ENCODE measurements at places on chromosomes 4 and X. TPM values are rescaled to one million over a fixed set of nuclear protein-coding genes. Genes with fewer than 3 reads are reported as not detected.
A peak's percentile ranks its signal among the peaks of the same experiment; 100 is the strongest.

DNA sequence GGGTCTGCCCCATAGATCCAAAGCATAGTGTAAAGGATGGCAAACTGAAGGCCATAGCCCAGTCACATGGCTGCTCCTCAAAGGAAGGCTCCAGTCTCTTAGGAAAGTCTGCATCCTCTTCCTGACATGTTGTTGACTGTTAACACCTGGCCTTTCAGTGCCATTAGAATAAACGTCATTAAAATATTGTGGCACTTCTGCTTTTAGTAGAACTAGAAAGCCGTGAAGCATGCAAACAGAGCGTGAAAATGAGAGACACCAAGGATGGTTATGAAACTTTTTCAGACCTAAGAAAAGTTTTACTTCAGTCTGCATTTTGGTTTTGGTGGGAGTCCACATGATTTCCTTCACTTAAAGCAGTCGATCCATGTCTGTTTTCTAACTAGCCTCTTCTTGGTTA lies 41.1 kb upstream of the AFF2 start:
- no peaks in the 10 kb centered on the region for H3K36me3 ChIP-seq
- H3K4me1 ChIP-seq = no peaks in the 10 kb centered on the region
- no peak for DNase-seq
- H3K27ac ChIP-seq = no peak overlapping the region

DNA sequence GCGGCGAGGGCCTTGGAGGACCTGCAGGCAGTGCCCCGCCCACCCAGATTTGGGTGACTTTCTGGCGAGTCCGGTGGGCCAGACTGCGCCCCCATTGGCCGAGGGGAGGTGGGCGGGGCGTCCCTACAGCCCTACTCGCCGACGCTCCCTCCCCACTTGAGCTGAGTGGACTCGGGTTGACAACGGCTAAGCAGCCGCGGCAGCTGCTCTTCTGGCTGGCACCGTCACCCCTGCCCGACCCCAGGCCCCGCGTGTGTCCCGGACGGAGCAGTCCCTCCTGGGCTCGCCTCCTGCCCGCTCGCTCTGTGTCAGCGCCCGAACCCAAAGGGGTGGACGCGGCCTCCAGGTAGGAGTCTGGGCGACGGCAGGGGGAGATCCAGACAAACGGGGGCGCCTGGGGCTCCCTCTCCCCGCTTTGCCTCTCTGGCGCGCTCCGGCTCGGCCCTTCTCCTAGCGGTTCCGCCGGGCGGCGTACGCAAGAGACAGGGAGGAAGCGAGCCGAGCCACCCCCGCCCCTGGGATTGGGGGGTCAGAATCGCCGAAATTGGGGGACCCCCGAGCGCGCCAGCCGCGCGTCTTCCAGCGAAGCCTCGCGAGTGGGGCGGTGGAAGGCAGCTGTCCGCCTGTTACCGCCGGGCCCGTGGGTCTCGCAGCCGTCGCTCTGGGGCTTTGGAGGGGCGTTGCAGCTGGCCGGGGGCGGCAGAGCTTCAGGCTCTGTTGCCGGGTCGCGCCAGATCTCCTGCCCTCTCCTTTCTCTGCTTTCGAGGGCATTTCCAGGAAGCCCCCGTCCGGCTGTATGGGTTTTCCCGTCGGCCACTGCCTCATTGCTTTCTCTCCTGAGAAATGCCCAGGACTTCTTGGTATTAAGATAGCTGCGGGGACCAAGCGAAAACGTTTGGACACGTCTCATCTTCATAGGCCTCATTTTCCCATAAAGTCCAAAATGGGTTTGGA lies 46.3 kb downstream of the STARD8 start:
- DNase-seq = no peak
- H3K36me3 ChIP-seq = no peaks in the 10 kb centered on the region
- peaks cover 10% of the 10 kb centered on the region for H3K4me1 ChIP-seq
- H3K4me3 ChIP-seq = peak overlapping the region; percentile 60
- peak overlapping the region; percentile 75 for H3K27ac ChIP-seq
- H3K27me3 ChIP-seq = no peaks in the 10 kb centered on the region

DNA sequence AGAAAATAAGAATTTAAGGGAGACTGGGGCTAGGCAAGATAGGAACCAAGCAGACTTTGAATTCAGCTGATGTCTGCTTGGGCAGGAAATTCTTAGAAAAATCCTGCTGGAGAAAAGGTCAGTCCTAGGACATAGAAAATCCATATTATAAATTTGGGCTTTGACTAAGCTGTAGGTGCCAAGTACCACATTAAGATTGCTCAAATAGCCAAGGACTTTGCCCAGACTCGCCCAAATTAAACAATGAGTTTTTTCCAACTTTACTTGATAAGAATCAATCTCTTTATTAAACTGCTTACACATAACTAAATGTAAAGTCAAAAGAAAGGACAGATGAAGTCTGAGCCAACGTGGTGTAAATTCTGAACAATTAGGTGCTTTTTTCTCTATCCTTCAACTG lies 95.4 kb downstream of the FUNDC1 start:
- H3K27me3 ChIP-seq = peaks cover 3% of the 10 kb centered on the region
- H3K4me3 ChIP-seq = no peak overlapping the region
- no peaks in the 10 kb centered on the region for H3K36me3 ChIP-seq
- no peak for DNase-seq
- no peaks in the 10 kb centered on the region for H3K4me1 ChIP-seq

- no peak for DNase-seq
- no peaks in the 10 kb centered on the region for H3K36me3 ChIP-seq
- H3K4me3 ChIP-seq = no peak overlapping the region
- no peak overlapping the region for H3K27ac ChIP-seq
- H3K27me3 ChIP-seq = no peaks in the 10 kb centered on the region
- H3K4me1 ChIP-seq = no peaks in the 10 kb centered on the region
Measured at GRCh38 chr4:177964061-177964460, 521.8 kb upstream of the AGA start.

GRCh38 chrX:698206-698605 lies 67.6 kb downstream of the SHOX start:
- no peaks in the 10 kb centered on the region for H3K27me3 ChIP-seq
- H3K27ac ChIP-seq = no peak overlapping the region
- no peak overlapping the region for H3K4me3 ChIP-seq

- no peak for DNase-seq
- no peaks in the 10 kb centered on the region for H3K36me3 ChIP-seq
- H3K27me3 ChIP-seq = no peaks in the 10 kb centered on the region
- H3K4me3 ChIP-seq = no peak overlapping the region
- H3K27ac ChIP-seq = no peak overlapping the region
- no peaks in the 10 kb centered on the region for H3K4me1 ChIP-seq
Measured at GRCh38 chrX:40855411-40855810, 120.1 kb upstream of the MED14 start.

DNA sequence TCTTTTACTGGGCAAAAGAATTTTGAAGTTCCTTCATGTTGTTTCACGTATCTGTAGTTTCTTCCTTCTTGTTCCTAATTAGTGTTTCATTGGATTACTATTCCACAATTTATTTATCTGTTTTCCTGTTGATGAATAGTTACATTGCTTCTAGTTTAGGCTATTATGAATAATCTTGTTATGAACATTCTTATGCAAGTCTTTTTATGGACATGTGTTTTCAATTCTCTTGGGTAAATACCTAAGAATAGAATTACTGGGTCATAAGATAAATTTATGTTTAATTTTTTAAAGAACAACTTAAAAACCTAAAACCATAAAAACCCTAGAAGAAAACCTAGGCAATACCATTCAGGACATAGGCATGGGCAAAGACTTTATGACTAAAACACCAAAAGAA lies 70.9 kb upstream of the RXFP1 start:
- no peak overlapping the region for H3K27ac ChIP-seq
- no peaks in the 10 kb centered on the region for H3K4me1 ChIP-seq

DNA sequence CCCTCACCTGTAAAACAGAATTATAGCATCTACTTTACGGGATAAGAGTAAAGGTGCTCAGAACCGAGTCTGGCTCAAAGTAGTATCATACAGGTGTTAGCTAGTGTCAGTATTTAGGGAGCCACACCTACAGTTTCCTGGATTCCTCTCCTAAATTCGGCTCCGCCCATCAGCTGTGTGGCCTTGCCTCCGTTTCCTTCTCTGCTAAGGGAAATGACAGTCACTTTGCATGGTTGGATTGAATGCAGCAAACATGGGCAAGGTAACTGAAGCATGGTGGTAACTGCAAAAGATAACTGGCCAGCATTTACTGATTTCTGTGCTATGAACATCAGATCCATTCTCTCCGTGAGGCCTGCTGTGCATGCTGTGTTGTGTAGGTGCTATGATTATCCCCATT lies 2.8 kb downstream of the PPP1R3F start:
- H3K27ac ChIP-seq = no peak overlapping the region
- H3K36me3 ChIP-seq = no peaks in the 10 kb centered on the region
- no peaks in the 10 kb centered on the region for H3K27me3 ChIP-seq
- DNase-seq = no peak
- peaks cover 50% of the 10 kb centered on the region for H3K4me1 ChIP-seq

- no peak overlapping the region for H3K27ac ChIP-seq
- no peaks in the 10 kb centered on the region for H3K27me3 ChIP-seq
- no peaks in the 10 kb centered on the region for H3K4me1 ChIP-seq
- no peaks in the 10 kb centered on the region for H3K36me3 ChIP-seq
- no peak overlapping the region for H3K4me3 ChIP-seq
Measured at GRCh38 chr4:151004222-151004621, 10.9 kb downstream of the LRBA start.

- peaks cover 3% of the 10 kb centered on the region for H3K27me3 ChIP-seq
- DNase-seq = no peak
- no peaks in the 10 kb centered on the region for H3K4me1 ChIP-seq
- no peaks in the 10 kb centered on the region for H3K36me3 ChIP-seq
- H3K4me3 ChIP-seq = no peak overlapping the region
- no peak overlapping the region for H3K27ac ChIP-seq
Measured at GRCh38 chr4:18106620-18107019, 85.1 kb upstream of the LCORL start.

- no peaks in the 10 kb centered on the region for H3K36me3 ChIP-seq
- H3K4me3 ChIP-seq = no peak overlapping the region
- no peak for DNase-seq
- H3K27me3 ChIP-seq = no peaks in the 10 kb centered on the region
- no peaks in the 10 kb centered on the region for H3K4me1 ChIP-seq
Measured at GRCh38 chr4:115030281-115030680, 83.1 kb downstream of the NDST4 start.

DNA sequence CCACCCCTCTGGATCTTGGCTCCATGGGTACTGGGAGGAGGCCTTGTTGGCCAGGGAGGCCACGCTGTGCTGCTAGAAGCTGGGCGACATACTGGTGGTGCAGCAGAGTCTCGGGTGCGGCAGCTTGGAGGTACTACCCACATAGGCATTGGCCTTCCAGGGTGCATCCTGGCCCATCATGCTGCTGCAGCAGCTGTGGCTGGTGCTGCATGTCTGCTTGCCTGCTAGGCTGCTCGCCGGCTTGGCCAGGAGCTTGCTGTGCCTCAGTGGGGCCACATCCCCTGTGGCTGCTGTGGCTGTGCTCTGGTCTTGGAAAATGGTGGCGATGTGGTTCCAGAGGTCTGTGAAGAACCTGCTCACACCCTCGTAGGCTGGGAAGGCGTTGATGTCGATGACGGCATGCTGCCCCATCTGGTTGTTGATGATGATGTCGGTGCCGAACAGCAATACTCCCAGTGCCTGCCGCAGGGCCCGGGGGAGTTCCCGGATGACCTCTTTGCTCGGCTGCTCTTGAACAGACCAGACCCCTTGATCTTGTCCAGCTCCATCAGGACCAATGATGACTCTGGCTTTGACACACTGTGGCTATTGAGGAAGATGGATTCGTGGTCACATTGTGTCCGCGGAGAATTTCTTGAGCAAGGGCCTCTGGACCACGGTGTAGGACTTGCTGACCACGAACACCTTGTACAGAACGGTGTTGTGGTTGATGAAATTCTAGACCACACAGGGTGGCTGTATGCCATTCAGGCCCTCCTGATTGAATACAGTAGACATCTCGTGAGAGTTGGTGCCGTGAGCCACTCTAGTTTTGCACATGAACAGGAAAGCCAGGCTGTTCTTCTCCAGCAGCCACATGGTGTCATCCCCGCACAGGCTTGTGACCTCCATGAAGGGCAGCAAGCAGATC lies 11.8 kb downstream of the RBM10 start:
- H3K4me3 ChIP-seq = no peak overlapping the region
- H3K27ac ChIP-seq = no peak overlapping the region
- no peaks in the 10 kb centered on the region for H3K4me1 ChIP-seq
- DNase-seq = no peak

Gene RNF175
- total RNA-seq = 0.19 TPM

Gene F8A2
- total RNA-seq = not detected

Gene CTAG1B
- not detected for total RNA-seq

Gene LRAT
- total RNA-seq = 0.29 TPM

Gene HTR2C
- total RNA-seq = not detected
